Stimulated activated CD4-positive, alpha-beta T cell treated with anti-CD3 and anti-CD28 coated beads, Interleukin-12 subunit alpha, Interleukin-12 subunit beta, amount 100 ng/mL, for 4 hours (primary cell): ENCODE measurements at places on chromosomes 3 and 15.

DNA sequence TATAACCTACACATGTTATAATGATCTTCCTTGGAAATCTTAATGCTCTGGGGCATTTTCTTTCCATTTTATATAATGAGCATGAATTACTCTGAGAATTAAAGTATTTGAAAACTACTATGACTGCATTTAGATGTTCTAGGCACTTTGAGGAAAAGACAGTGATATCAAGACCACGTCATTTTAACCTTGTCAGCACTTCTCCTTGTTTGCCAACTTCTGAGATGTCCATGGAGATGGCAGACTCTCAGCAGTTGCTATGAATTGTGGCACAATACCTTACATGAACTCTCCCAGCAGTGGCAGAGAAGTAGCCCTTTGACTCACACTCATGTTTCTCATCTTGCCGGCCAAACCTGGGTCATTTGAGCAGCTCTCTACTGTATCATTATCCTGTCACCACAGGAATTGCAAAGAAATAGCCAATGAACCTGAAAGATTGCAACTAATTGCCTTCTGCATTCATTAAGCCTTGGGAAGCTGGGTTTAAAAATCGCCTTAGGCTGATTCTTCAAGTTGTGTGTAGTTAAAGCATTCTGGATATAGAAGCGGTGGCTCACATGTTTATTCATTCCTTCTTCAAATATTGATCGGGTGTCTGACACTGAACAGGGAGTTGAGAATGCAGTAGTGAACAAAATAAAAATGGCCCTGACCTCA, 272.2 kb upstream of the CFAP20DC start:
- no peak for DNase-seq

GRCh38 chr15:72497402-72497801, 23.3 kb downstream of the ARIH1 start:
- DNase-seq, result no peak

DNA sequence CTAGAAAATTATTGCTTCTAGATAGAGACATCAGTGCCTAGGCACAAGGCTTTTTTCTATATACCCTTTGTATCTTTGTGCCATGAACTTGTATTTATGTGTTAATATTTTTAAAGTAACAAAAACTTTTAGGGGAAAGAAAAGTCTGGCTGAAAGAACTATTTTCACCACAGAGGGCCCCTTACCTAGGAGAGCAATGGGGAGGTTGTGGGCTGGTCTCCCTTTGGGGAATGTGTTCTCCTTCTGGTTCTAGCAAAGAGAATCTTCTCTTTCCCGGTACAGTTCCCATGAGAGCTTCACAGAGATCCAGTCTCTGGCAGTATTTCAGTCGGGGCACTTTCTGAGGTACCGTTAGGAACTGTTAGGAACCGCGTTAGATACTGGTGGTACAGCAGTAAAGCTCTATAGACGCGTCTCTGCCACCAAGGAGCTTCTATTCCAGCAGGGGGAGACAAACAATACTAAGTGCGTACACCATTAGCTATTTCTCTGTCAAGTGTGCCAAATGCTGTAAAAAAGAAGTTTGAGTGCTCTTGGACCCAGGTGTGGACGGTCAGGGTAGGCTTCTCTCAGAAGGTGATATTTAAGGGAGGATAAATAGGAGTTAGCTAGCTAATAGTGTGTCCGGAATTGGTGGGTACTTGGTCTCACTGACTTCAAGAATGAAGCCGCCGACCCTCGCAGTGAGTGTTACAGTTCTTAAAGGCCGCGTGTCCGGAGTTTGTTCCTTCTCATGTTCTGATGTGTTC, 4.6 kb upstream of the EPB42 start:
- DNase-seq, result peak; percentile 18

GRCh38 chr15:71011503-71012155, 103.6 kb upstream of the THSD4 start:
- DNase-seq, result no peak

DNA sequence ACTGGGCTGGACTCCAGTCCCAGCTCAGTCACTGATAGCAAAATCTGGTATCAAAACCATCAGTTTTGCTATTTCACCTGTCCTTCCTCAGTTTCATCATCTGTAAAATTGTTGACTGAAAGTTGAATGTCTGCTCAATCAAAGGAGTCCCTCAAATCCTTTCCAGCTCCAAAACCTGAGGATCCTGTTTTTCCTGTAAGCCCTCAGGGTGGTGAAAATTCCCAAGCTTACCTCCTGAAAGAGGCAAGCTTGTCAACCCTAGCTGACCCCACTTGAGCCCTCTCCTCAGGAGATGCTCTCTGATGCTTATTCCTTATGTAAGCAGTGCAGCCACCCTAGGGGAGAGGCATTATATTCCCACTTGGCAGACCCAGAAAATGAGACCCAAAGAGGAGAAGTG, 82.6 kb downstream of the HMG20A start:
- no peak for DNase-seq

- no peak for DNase-seq
Measured at GRCh38 chr15:25244731-25245585, 193.9 kb downstream of the UBE3A start.

GRCh38 chr3:15272426-15273196, 59.8 kb downstream of the SH3BP5 start:
- no peak for DNase-seq

DNA sequence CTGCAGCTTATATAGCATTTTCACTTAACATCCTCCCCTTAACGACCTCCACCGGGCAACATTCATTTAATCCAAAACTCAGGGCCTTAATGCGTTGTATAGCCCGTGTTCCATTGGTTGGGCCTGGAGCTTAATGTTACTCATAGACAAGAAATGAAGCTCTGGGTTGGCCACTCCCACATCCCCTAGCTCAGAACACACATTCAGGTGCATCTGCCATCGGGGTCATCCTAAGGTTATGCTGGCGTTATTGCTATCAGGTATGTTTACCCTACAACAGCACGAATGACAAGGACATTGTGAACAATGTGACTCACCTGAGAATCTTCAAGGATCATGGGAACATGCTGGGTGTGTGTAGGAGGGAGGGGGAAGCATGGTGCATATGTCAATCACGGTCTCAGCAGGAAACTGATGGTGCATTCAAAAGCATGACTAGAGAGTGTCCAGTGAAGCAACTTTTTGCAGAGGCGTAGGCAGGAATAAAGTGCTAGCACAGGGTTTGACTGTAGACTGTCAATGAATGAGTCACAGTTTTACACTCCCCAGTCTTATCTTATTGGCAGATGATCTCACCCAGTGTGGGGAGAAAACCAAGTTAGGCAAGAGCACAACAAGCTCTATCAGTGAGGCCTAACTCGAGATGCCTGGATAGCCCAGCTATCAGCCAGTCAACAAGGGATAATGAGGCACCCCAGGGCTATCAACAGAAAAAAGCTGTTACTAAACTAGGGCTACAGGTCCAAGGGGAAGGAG, 402.1 kb upstream of the MCTP2 start:
- DNase-seq, result no peak

DNA sequence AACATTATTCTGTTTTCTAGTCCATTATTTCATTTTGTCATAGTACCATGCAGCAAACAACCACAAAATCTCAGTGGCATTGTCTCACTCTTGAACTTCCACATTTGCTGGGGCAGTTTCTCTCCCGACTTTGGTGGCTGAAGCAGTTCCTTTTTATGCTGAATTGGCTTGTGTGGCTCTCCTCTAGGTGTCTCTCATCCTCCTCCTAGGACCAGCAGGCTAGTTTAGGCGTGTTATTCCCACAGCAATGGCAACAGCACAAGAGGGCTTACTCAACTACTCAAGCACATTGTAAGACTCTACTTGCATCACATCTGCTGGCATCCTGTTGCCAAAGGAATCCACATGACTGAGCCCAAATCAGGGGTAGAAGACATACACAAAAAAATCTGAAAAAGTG, 201.8 kb upstream of the KCNH8 start:
- DNase-seq, result no peak

- no peak for DNase-seq
Measured at GRCh38 chr15:69476704-69477473, 24.3 kb downstream of the RPLP1 start.

DNA sequence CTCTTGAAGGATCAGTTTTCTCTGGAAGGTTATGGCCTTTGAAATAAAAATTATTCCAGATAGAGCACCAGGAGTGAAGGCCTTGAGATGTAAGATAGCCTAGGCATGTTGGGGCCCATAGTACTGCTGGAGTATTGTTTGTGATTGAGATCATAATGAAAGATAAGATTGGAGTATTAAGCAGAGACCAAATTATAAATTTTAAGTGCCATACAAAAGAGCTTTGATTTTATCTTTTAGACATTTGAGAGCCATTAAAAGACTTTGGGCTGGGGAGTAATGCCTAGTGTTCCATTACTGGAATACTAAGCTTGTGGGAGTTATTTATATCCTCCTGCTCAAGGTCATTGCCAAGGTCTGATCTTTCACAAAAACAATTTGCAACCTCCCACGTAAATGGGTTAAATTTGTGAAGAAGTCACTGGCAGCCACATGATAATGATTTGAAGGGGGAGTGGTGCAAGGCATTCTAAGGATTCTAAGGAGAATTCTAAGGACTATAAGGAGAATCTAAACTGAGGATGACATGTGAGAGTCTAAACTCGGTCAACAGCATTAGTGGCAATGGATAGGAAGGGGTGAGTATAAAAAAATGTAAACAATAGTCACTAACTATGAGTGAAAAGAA, 12.8 kb downstream of the ELL3 start:
- DNase-seq, result no peak

DNA sequence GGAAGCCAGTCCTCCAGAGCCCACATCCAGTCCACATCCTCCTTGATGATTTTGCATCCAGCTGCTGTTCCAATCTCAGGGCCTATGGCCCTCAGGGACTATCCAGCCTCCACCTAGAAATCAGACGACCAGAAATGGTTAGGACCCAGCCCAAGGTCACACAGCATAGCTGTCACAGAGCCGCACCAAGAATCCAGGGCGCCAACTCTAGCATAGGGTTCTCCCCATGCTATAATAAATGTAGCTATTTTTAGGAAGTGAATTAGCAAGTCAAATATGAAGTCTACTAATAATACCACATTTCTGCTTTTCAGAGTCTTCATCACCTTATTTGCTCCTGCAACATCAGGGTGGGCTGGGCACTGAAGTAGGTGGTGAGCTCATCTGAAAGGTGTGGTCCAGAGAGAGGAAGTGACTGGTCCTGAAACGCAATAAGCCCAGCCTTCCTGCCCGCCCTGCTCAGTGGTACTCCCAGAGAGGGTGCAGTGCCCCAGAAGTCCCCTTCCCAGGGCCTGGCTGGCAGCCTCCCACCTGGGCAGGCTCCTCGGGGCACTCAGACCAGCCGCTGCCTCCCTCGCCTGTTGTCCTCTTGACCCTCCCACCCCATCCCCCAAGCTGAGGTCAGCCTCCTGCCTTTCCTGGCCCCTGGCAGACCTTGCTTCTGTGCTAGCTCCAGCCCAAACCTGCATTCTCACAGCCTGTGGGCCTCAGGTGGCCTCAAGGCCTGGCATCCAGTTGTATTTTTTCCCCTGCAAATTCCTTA, 17.6 kb upstream of the CYP11A1 start:
- no peak for DNase-seq

GRCh38 chr3:24641628-24642027, 147.0 kb upstream of the THRB start:
- no peak for DNase-seq

GRCh38 chr3:112357930-112358780, 25.2 kb downstream of the CD200 start:
- no peak for DNase-seq

DNA sequence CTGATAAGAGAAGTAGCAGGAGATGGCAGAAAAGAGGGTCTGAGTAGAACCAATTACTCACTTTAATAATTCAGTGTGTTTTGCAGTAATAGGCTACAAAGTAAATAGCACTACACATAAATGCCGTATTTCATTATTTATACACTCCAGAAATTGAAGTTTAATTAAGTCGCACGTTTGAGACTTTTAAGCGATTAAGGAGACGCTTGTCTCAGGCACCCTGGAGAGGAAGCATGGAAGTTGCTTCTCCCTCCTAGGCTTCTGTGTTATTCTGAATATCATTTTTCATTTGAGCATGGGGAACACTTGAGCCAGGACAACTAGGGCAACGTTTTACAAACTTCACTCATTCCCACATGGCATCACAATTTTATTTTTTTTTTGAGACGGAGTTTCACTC, 12.2 kb downstream of the GXYLT2 start:
- DNase-seq, result no peak

DNA sequence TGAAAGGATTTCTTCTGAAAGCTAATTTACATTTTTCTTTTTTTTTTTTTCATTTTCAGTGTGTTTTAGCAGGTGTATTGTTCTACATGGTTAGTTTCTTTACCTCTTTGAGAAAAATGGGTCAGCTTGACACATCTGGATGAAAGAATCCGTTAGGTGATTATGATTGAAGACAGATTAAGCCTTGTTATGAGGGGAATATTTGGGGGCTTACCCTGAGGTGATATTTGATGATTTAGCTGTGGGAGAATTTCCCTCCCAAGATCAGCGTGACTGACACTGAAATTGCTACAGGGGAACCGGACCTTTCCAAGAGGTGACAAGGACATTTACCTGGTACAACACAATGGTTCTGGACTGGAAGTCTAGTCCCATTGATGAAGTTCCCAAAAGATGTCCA, 147.5 kb downstream of the NFKBIZ start:
- no peak for DNase-seq

DNA sequence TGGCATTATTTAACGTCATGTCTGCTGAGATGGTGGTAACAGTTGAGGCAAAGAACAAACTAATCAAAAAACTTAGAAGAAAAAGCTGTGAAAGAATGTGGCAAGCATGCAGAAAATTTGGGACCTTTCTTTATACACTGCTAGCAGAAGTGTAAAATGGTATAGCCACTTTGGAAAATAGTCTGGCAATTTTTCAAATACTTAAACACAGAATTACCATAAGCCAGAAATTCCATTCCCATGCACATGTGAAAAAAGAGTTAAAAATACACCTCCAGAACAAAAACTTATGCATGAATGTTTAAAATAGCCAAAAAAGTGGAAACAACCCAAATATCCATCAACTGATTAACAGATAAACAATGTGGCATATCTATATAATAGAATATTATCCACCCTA, 613.3 kb downstream of the TBL1XR1 start:
- no peak for DNase-seq

- no peak for DNase-seq
Measured at GRCh38 chr15:79218588-79219200, 63.8 kb upstream of the ANKRD34C start.

DNA sequence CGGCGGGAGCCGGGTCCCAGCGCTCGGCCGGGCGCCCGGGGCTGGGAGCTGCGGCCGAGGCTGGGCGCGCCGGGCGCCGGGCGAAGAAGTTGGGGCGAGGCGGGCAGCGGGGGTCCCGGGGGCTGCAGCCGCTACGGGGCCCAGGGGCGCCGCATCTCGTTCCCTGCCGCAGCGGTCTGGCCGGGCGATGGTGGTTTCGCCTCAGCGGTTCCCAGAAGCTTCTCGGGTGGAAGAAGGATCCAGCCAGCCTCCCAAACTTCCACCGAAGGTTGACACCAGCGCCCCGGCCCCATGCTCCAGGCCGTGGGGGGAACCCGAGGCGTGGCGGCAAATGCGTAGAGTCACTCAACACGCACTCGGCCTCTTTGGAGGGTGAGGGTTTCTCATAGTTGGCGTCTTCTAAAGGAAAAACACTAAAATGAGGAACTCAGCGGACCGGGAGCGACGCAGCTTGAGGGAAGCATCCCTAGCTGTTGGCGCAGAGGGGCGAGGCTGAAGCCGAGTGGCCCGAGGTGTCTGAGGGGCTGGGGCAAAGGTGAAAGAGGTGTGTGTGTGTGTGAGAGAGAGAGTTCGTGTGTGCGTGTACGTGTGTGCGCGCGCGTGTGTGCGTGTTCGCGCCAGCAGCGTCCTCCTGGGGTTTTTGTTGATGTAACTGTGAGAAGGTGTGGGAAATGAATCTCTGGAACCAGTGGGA, 940 bp downstream of the BOC start:
- no peak for DNase-seq
